NCI-H1092 (cell line): ENCODE measurements at places on chromosomes 7 and 10.
A peak's percentile ranks its signal among the peaks of the same experiment; 100 is the strongest.

GRCh38 chr7:111018960-111019736, 71.8 kb upstream of the LRRN3 start:
- DNase-seq: no peak

GRCh38 chr10:118007773-118008172, 39.0 kb downstream of the RAB11FIP2 start:
- DNase-seq: no peak

GRCh38 chr7:132149436-132150304, 426.6 kb downstream of the PLXNA4 start:
- DNase-seq: no peak

GRCh38 chr7:124515106-124515830, 250.3 kb downstream of the GPR37 start:
- DNase-seq: no peak

DNA sequence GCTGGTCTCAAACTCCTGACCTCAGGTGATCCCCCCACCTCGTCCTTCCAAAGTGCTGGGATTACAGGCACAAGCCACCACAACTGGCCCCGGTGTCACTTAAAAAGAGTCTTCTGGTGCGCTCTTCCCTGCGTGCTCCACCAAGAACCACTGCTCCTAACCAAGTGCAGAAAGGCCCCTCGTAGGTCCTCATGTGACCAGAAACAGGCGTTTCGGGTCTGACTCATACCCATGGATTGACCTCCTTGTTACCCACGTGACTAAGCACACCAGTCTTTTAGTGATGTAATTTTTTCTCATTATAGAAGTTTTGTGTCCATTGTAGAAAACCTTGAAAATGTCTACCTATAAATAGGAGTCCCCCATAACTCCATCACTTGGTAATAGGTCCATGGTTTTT, 13.9 kb downstream of the FKBP6 start:
- no peak for DNase-seq

- no peak for DNase-seq
Measured at GRCh38 chr10:92239151-92239599, 51.7 kb downstream of the CPEB3 start.

DNA sequence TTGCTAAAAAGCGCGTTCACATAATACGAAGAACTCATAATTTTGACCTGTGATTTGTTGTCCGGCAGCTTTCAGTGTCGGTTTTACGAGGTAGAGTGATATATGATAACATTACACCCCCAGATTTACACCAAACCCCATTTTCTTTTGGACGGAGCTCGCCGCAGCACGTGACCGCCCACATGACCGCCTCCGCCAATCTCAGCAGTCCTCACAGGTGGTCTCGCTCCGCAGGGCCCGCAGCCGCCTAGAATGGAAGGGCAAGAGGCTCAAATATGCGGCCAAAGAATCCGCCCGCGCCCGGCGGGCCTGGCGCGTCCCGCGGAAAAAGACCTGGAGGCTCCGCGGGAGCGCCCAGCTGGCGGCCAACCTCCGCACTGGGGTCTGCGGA, at the start of gene HOXA7:
Gene HOXA7 (minus strand): TSS at position 168 of the 391 bp plus-strand sequence. CDS start 130 bp downstream, at position 38.
- DNase-seq: peak; percentile 75
